G401 (cell line): ENCODE measurements at places on chromosomes 5 and 9. TPM values are rescaled to one million over a fixed set of nuclear protein-coding genes. Genes with fewer than 3 reads are reported as not detected.

Gene PCDHGB4
- total RNA-seq, result not detected in 2 replicates

Gene FAXDC2
- total RNA-seq, result 7.9 and 10.3 TPM in 2 replicates

Gene ELOVL7
- 34.8 and 37.3 TPM in 2 replicates for total RNA-seq

Gene PCDHB15
- total RNA-seq, result not detected in 2 replicates

Gene ZMAT2
- 34.1 and 43.1 TPM in 2 replicates for total RNA-seq

Gene IRF1
- total RNA-seq, result 9.2 and 13.4 TPM in 2 replicates

Gene PRUNE2
- not detected in 2 replicates for total RNA-seq
